ENCODE measurements at places on chromosomes 1 and 21. TPM values are rescaled to one million over a fixed set of nuclear protein-coding genes. Genes with fewer than 3 reads are reported as not detected.

GRCh38 chr1:150352866-150353265, 11.1 kb upstream of the RPRD2 start:
- DNase-seq, result no peak
- H3K36me3 ChIP-seq, result no peaks in the 10 kb centered on the region
- H3K27me3 ChIP-seq, result no peaks in the 10 kb centered on the region
- no peaks in the 10 kb centered on the region for H3K4me1 ChIP-seq
- no peak overlapping the region for H3K4me3 ChIP-seq

- H3K4me3 ChIP-seq, result no peak overlapping the region
- H3K36me3 ChIP-seq, result no peaks in the 10 kb centered on the region
- no peak for DNase-seq
- H3K27me3 ChIP-seq, result no peaks in the 10 kb centered on the region
- no peak overlapping the region for H3K27ac ChIP-seq
These were observed 1037.4 kb upstream of the TMPRSS15 start for GRCh38 chr21:19440792-19441655.

The S100A12 gene
- polyA plus RNA-seq, result 5.2 TPM

GRCh38 chr21:28805885-28806284, 186.8 kb downstream of the LTN1 start:
- no peak overlapping the region for H3K4me3 ChIP-seq
- DNase-seq, result no peak
- no peak overlapping the region for H3K27ac ChIP-seq
- H3K27me3 ChIP-seq, result no peaks in the 10 kb centered on the region

DNA sequence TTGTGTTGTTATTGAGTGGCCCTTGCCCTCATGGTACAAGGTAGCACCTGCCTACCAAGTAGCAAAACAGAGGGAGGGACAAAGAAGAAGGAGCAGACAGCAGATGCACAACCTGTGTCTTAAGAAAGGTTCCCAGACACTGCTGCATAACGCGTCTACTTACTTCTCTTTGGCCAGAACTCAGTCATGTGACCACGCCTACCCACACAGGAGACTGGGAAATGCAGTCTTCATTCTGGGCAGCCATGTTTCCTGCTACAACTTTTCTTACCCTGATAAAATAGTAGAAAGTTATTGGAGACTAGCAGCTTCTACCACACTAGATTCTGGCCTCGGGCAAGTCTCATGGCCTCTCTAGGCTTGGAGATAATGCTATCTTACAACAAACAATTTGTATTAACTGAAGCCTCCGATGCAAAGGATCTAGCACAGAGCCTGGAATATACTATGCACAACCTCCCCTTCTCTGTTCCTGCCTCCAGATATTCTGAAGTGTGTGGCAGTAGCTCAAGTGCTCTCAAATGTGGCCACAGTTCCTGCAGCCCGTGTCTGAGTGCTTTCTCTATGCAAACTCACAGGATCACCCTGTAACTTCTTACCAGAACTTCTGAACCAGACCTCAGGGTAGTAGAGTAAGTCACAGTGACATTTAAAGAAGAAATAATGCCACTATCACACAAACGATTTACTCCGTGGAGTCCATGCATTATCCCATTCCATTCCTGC, 34.1 kb upstream of the BTG2 start:
- peak; percentile 66 for DNase-seq
- no peak overlapping the region for H3K4me3 ChIP-seq
- no peaks in the 10 kb centered on the region for H3K27me3 ChIP-seq
- H3K36me3 ChIP-seq, result no peaks in the 10 kb centered on the region
- H3K27ac ChIP-seq, result no peak overlapping the region

DNA sequence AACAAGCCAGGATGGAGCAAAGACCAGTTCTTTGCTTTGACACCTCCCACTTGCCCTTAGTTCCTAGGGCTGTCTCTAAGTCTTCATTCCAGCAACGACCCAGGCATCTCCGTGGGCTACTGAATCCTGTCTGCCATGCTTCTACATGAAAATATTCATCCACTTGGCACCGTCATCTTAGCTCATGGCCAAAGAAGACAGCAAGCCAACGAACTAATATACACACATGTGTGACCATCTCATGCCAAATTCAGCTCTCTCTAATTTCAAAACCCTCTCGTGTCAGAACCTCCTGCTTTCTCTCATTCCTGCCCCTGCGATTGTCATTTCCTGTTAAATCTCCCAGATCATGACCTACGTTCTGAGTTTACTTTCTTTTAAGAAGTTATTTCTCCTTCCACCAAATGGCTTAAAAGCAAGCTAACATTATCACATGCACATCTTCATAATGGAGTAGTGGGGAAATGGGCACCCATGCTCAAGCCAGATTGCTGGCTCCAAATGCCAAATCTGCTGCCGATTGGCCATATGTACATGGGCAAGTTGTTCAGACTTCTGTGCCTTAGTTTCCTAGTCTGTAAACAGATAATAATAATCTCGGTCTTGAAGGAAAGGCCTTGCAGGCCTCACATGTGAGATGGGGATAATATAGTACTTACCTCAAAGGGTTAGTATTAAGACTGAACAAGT, 373.4 kb downstream of the USH2A start:
- H3K4me3 ChIP-seq, result no peak overlapping the region
- no peaks in the 10 kb centered on the region for H3K4me1 ChIP-seq
- H3K27ac ChIP-seq, result no peak overlapping the region

GRCh38 chr1:66400660-66401059, 133.3 kb upstream of the SGIP1 start:
- H3K27ac ChIP-seq, result no peak overlapping the region
- H3K36me3 ChIP-seq, result no peaks in the 10 kb centered on the region
- H3K4me3 ChIP-seq, result no peak overlapping the region
- H3K27me3 ChIP-seq, result no peaks in the 10 kb centered on the region
- DNase-seq, result no peak

GRCh38 chr1:58717979-58718378, 18.1 kb upstream of the MYSM1 start:
- no peaks in the 10 kb centered on the region for H3K4me1 ChIP-seq
- H3K27me3 ChIP-seq, result no peaks in the 10 kb centered on the region
- no peak overlapping the region for H3K4me3 ChIP-seq
- no peak overlapping the region for H3K27ac ChIP-seq
- DNase-seq, result no peak

The OLFM3 gene
- 0.16 TPM for polyA plus RNA-seq

GRCh38 chr1:64488862-64489261, 18.9 kb downstream of the CACHD1 start:
- H3K27me3 ChIP-seq, result no peaks in the 10 kb centered on the region
- no peak overlapping the region for H3K27ac ChIP-seq
- H3K4me1 ChIP-seq, result no peaks in the 10 kb centered on the region
- H3K36me3 ChIP-seq, result no peaks in the 10 kb centered on the region

DNA sequence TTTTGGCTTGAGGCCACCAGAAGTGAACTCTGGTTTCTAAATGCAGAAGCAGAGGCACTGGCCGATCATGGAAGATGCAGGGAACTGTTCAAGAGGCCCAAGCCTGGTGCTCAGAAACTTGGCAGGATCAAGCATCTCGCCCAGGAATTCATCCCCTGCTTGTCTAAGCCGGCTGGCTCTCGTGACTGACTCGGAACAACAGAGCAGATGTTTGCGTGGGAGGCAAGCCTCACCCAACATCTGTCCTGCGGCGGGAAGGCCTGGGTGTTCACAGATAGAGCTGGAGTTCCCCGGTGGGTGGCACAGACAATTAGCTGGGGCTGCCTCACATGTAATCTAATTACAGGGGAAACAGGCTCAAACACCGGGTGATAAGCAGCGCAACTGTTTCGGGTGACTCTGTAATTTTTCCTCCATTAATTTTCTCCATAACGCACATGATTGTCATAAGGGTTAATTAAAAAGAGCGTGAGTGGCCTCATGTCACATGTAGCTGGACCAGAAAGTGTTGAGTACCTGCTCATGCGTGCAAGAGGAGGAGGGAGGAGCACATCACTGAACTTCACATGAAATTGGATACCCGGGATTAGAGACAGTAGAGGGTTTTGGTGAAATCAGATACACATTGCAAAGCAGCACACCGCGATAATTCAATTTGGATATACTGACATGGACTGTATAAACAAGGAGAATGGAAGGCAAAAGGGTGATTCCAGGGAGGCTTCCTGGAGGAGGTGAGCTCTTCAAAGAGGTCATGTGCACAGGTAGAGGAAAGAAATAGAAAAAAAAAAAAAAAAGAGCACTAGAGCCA, 180.0 kb downstream of the ETS2 start:
- H3K27me3 ChIP-seq, result no peaks in the 10 kb centered on the region
- H3K27ac ChIP-seq, result no peak overlapping the region
- no peak overlapping the region for H3K4me3 ChIP-seq

The SLAMF8 gene
- 0.46 TPM for polyA plus RNA-seq

- no peak overlapping the region for H3K27ac ChIP-seq
- no peak overlapping the region for H3K4me3 ChIP-seq
- no peak for DNase-seq
These were observed 73.4 kb upstream of the TTC34 start for GRCh38 chr1:2874607-2875480.

The FCRL4 gene
- polyA plus RNA-seq, result not detected

The OLFML2B gene
- 0.33 TPM for polyA plus RNA-seq

The HSD3B1 gene
- not detected for polyA plus RNA-seq

The NBPF20 gene
- 1.1 TPM for polyA plus RNA-seq

The ZYG11B gene
- polyA plus RNA-seq, result 4.1 TPM

The OSCP1 gene
- polyA plus RNA-seq, result 5.2 TPM

DNA sequence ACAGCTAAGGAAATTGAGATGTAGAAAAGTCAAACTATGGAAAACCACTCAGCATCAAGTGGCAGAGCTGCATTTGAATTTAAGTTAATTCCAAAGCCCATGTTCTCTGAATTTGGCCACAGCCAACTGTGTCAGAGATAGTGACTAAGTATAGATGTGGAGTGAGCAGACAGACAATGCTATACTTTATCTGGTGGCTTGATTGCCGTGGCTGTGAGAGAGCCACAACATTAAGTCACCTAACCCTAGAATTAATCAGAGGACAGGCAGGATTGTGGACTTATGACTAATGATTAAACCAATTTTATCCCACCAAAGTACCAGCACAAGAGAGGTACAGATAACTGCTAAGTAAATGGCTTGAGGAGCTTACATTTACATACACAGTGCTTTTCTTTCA, 209.8 kb downstream of the TPR start:
- no peak overlapping the region for H3K27ac ChIP-seq
- H3K4me1 ChIP-seq, result no peaks in the 10 kb centered on the region
- H3K4me3 ChIP-seq, result no peak overlapping the region
- DNase-seq, result no peak
- H3K27me3 ChIP-seq, result no peaks in the 10 kb centered on the region
- no peaks in the 10 kb centered on the region for H3K36me3 ChIP-seq

The HAX1 gene
- polyA plus RNA-seq, result 96.2 TPM

DNA sequence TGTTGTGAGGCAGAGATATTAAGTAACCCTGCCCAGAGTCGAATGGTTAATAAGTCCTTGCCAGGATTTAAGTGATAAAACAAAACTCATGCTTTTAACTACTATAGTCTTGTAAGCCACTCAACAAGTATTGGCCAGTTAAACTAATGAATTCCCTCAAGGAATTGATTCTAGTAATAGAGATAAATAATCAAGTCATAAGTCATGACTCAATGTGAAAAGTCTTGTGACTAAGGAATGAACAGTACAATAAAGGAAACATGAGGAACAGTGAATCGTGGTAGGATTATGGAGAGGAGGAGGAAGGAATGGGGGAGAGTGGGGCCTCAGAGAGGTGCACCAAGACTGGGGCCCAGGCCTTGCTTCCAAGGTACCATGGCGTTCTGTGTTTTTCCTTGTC, 104.7 kb downstream of the FGGY start:
- no peaks in the 10 kb centered on the region for H3K27me3 ChIP-seq
- H3K36me3 ChIP-seq, result no peaks in the 10 kb centered on the region
- no peak for DNase-seq
- H3K4me3 ChIP-seq, result no peak overlapping the region

GRCh38 chr1:183730107-183730724, 74.7 kb upstream of the RGL1 start:
- no peak for DNase-seq
- no peak overlapping the region for H3K4me3 ChIP-seq
- H3K27me3 ChIP-seq, result no peaks in the 10 kb centered on the region
- H3K4me1 ChIP-seq, result no peaks in the 10 kb centered on the region
- peak overlapping the region; percentile 1 for H3K27ac ChIP-seq

DNA sequence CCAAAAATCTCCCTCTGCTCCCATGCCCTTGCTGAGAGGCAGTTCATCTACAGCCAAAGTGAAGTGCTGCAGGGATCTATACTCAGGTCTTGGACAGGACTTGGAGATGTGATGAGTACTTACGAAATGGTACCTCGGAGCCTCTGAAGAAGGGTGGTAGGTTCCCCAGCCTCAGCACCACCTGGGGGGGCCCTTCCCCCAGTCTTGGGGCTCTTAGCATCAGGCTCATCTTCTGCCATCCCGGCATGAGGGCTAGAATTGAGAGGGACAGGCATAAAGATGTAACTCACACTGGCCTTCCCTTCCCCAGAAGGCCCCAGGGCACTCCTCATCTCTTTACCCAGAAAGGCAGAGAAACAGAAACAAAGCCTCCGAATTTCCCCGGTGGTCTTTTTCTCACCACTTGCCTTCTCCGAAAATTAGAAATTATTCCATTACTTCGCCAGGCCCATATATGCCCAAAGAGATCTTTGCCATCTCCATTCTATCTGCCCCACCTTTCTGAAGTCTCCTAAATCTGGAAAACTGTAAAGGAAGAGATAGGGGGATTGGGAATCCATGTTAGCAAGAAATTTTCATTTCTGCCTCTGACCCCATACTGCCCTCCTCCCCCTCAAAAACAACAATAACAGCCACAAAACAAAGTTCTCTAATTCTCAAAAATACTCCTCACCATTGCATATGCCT, 827 bp downstream of the RFX5 start:
- peak overlapping the region; percentile 26 for H3K4me3 ChIP-seq
- no peaks in the 10 kb centered on the region for H3K27me3 ChIP-seq
- DNase-seq, result no peak
- peak overlapping the region; percentile 91 for H3K27ac ChIP-seq
